ENCODE measurements at places on chromosomes 4 and X.

DNA sequence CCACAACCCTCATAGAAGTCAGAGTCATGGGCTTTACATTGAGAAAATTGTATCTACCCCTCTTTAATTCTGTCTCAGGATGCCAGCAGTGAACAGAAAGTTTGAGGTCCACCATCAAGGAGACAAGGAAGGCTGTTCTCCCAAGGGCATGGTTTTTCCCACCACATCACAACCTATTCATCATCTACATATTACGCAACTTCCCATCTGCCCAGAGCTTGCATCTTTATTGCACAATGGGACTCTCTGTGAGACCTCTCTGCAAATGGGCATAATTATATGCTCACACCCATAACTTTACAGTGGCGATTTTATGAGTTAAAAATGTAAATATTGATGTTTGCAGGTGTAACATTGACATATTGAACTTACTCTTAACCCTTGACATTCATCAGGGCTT is 38.9 kb downstream of the PAGE2 start:
- DNase-seq, result no peak

DNA sequence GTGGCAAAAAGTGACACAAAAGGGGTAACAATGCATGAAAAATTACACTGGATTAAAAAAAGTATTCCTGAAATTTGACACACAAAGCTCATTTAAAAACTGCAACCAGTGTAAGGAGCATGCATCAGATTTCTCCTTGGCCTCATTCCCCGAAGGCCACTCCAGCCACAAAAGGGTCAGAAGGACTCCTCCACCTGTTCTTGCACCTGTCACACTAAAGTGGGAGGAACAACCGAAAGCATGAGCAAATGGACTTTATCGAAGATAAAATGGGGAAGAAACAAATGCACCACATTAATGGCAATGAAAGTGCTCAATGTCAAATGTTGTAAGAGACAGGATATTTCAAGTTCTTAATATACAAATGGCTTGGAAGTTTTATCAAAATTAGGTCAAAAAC is 88.2 kb downstream of the ADGRA3 start:
- no peak for DNase-seq

GRCh38 chrX:97843200-97843811 is 959.6 kb downstream of the RPA4 start:
- DNase-seq, result no peak

- DNase-seq, result no peak
Measured at GRCh38 chr4:143514901-143515300, 1.4 kb downstream of the SMARCA5 start.

- no peak for DNase-seq
Measured at GRCh38 chr4:143986180-143986579, 33.0 kb downstream of the GYPB start.

DNA sequence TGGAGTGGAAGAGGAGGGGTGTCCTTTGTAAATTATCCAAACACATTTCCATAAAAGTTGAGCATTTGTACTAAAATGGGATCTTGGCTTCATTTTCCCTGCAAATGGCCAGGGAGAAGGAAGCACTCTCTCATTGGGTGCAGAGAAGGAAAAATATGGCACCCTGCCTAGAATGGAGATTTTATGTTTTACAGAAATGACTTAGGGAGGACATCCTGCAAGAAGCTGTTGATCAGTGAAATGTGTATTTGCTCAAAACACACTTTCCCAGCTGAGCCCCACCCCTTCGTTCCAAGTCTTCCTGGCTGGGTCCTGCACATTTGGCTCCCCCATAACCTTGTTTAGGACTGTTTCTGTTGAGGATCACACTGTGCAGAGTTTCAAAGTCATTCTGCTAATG is 213.5 kb upstream of the TAPT1 start:
- DNase-seq, result no peak

All from stimulated activated CD4-positive, alpha-beta T cell treated with anti-CD3 and anti-CD28 coated beads, Interleukin-15, amount 100 ng/mL, for 48 hours (primary cell).